D721Med (cell line): ENCODE measurements at places on chromosomes 2 and 18.

GRCh38 chr2:151691631-151692030 lies 42.6 kb downstream of the NEB start:
- DNase-seq, result no peak

DNA sequence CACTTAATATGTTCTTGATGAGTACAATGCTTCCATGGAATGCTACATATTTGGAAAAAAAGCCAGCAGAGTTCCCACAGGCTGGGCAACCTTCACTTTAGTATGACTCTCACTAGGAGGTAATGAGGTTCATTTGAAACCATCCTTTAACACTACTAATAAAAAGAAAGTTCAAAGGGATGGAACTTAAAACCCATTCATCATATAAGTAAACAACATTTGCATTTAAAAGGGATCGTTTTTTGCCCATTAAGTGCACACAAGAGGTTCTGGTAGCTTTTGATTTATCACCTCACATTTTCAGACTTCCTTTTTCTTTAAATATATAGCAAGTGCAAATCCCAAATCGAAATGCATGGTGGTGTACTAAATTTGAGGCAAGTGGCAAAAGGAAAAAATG lies 270.8 kb upstream of the DCC start:
- no peak for DNase-seq

GRCh38 chr2:63058144-63058920 lies 7.7 kb downstream of the OTX1 start:
- no peak for DNase-seq

GRCh38 chr2:133569286-133569830 lies 1.1 kb upstream of the NCKAP5 start:
- no peak for DNase-seq

- no peak for DNase-seq
Measured at GRCh38 chr18:42614619-42615293, 500.7 kb downstream of the RIT2 start.

- no peak for DNase-seq
Measured at GRCh38 chr2:174112073-174112472, 136.3 kb downstream of the OLA1 start.

- DNase-seq, result no peak
Measured at GRCh38 chr2:11396021-11396420, 51.6 kb upstream of the ROCK2 start.

- DNase-seq, result no peak
Measured at GRCh38 chr2:9236867-9237266, 30.3 kb downstream of the ASAP2 start.

GRCh38 chr2:17319090-17319489 lies 199.2 kb downstream of the RAD51AP2 start:
- DNase-seq, result no peak

GRCh38 chr2:45055162-45055605 lies 45.9 kb upstream of the SIX2 start:
- no peak for DNase-seq

DNA sequence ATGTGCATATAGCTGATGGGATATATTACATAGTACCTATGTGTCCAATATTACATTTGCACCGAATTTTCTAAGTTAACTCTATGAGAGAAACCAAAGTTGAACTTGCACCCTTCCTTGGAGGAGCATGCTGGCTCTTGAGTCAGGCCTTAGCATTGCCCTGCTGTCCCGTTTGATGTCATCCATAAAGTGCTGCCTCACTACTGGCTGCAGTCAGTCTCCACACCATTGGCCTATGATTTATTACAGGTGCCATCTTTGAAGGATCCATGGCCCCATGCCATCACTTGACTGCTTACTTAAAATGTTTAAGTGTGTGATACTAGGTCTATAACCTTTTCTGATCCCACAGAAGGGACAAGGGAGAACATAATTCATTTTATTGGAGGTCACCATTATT lies 249.3 kb upstream of the RBBP8 start:
- no peak for DNase-seq

DNA sequence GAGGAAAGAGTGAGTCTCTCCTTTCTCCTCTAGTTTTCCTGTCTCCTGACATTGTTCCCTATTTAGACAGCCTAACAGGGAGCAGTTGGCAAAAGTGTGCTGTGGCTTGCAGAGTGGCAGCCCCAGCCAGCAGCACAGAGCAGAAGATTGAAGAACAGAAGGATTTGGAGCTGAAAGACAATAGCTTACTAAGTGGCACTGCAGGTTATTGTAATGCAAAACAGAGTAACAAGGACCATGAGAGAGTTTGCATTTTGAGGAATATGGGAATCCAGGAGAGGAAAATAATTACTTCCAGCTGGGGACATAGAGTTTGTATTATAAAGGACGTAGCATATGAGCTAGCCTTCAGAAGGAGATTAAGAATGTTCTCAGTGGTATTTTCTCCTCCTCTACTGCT lies 342.4 kb downstream of the AKAIN1 start:
- DNase-seq, result no peak

GRCh38 chr2:65565681-65566080 lies 133.3 kb upstream of the SPRED2 start:
- no peak for DNase-seq

- DNase-seq, result no peak
Measured at GRCh38 chr2:9673914-9674481, 43.2 kb upstream of the YWHAQ start.
